ENCODE measurements at places on chromosomes 3 and 15. TPM values are rescaled to one million over a fixed set of nuclear protein-coding genes. Genes with fewer than 3 reads are reported as not detected.

GRCh38 chr3:64917914-64918453, 230.2 kb upstream of the ADAMTS9 start:
- no peak overlapping the region for H3K4me3 ChIP-seq
- H3K4me1 ChIP-seq, result no peaks in the 10 kb centered on the region
- H3K27ac ChIP-seq, result no peak overlapping the region
- H3K27me3 ChIP-seq, result no peaks in the 10 kb centered on the region
- H3K36me3 ChIP-seq, result no peaks in the 10 kb centered on the region

- peaks cover 4% of the 10 kb centered on the region for H3K27me3 ChIP-seq
- no peaks in the 10 kb centered on the region for H3K36me3 ChIP-seq
- H3K27ac ChIP-seq, result no peak overlapping the region
- H3K4me1 ChIP-seq, result no peaks in the 10 kb centered on the region
These were observed 161.8 kb downstream of the EDEM1 start for GRCh38 chr3:5349343-5349742.

Gene BLOC1S6
- total RNA-seq, result 28.9 TPM

Gene CYP1A1
- total RNA-seq, result 2.9 TPM

Gene CIB2
- total RNA-seq, result 0.44 TPM

Gene SAMD7
- not detected for total RNA-seq

Gene LIPC
- total RNA-seq, result 1.5 TPM

- no peaks in the 10 kb centered on the region for H3K4me1 ChIP-seq
- H3K4me3 ChIP-seq, result no peak overlapping the region
- H3K27ac ChIP-seq, result no peak overlapping the region
These were observed 492.2 kb downstream of the CNTN3 start for GRCh38 chr3:74122281-74122680.

GRCh38 chr3:7512048-7512447, 651.1 kb downstream of the GRM7 start:
- no peak for DNase-seq
- H3K27ac ChIP-seq, result no peak overlapping the region
- H3K4me1 ChIP-seq, result no peaks in the 10 kb centered on the region
- no peaks in the 10 kb centered on the region for H3K27me3 ChIP-seq

DNA sequence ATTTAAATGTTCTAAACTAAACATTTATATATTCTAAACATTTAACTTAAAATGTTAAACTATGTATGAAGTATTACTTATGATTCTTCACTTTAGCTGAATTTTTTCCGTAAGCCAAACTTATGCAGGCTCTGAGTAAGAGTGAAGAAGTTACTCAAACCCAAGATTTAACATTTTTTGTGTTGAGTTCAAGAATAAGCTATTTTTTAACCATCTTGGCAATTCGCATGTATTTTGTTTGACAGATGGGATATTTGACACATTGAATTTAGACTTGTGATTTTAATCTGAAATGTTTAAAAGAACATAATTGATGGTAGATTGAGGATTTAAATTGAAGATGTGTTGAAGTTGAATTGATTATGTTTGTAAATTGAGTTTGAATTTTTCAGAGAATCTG, 14.6 kb upstream of the PPP2R3A start:
- no peaks in the 10 kb centered on the region for H3K4me1 ChIP-seq
- H3K4me3 ChIP-seq, result no peak overlapping the region
- H3K27me3 ChIP-seq, result peaks cover 11% of the 10 kb centered on the region
- no peak for DNase-seq

- H3K27me3 ChIP-seq, result no peaks in the 10 kb centered on the region
- no peak overlapping the region for H3K27ac ChIP-seq
- no peak for DNase-seq
- no peak overlapping the region for H3K4me3 ChIP-seq
- H3K4me1 ChIP-seq, result no peaks in the 10 kb centered on the region
- H3K36me3 ChIP-seq, result no peaks in the 10 kb centered on the region
These were observed 78.3 kb downstream of the EEFSEC start for GRCh38 chr3:128231606-128232005.

GRCh38 chr3:149388531-149389417, 11.3 kb upstream of the TM4SF1 start:
- no peaks in the 10 kb centered on the region for H3K36me3 ChIP-seq
- no peak for DNase-seq
- H3K27me3 ChIP-seq, result no peaks in the 10 kb centered on the region

All from activated CD4-positive, alpha-beta T cell treated with anti-CD3 and anti-CD28 coated beads, Interleukin-2, amount 10 ng/mL, durations not matched to agents 7 days and 5 days (primary cell).